Body of pancreas (tissue), 4 donors: ENCODE measurements at places on chromosomes 12 and 14. TPM values are rescaled to one million over a fixed set of nuclear protein-coding genes. Genes with fewer than 3 reads are reported as not detected.
A peak's percentile ranks its signal among the peaks of the same experiment; 100 is the strongest.

- no peak for DNase-seq
- no peak overlapping the region for H3K27ac ChIP-seq
- no peak overlapping the region for H3K4me3 ChIP-seq
- peaks cover 9% of the 10 kb centered on the region for H3K4me1 ChIP-seq
Measured at GRCh38 chr14:77303417-77304156, 17.1 kb downstream of the POMT2 start.

DNA sequence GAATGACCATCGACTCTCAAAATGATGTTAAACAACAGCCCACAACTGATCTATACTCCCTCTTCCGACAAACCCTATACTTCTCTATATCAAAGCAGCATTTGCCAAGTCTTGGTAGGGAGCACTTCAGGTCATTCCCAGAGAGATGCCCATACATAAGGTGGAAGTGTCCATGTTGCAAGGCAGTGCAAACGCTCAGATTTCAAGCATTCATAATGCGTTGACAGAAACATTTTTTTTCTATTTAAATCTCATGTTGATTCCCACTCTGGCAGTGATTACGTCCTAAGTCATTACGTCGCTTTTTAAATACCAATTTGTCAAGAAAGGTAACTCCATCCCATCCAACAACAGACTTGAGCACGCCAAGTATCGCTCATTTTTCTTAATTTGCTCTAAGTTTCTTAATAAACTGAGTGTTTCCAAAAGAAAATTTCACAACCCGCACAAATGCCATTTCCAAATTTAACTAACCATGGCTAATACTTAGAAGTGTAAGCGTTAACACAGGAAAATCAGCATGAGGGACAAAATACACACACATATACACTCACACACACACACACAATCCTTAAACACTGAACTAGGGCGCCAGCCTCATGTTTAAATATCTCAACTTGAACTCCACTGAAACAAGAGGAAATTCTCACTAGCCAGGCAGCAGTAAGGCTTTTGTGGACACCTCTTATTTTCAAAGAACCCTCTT is 1.1 kb downstream of the GXYLT1 start:
- peak overlapping the region; percentile 86 for H3K4me3 ChIP-seq
- no peak for DNase-seq
- H3K27me3 ChIP-seq = no peaks in the 10 kb centered on the region
- H3K4me1 ChIP-seq = peaks cover 26% of the 10 kb centered on the region
- no peaks in the 10 kb centered on the region for H3K36me3 ChIP-seq
- peak overlapping the region; percentile 92 for H3K27ac ChIP-seq

GRCh38 chr12:85310025-85310424 is 30.0 kb downstream of the ALX1 start:
- H3K27me3 ChIP-seq = no peaks in the 10 kb centered on the region
- DNase-seq = no peak
- H3K36me3 ChIP-seq = no peaks in the 10 kb centered on the region
- no peak overlapping the region for H3K4me3 ChIP-seq
- H3K27ac ChIP-seq = no peak overlapping the region

- H3K4me1 ChIP-seq = no peaks in the 10 kb centered on the region
- H3K4me3 ChIP-seq = no peak overlapping the region
- no peaks in the 10 kb centered on the region for H3K27me3 ChIP-seq
- H3K27ac ChIP-seq = no peak overlapping the region
- no peak for DNase-seq
Measured at GRCh38 chr12:80857311-80857710, 80.4 kb downstream of the LIN7A start.

- peaks cover 12% of the 10 kb centered on the region for H3K4me1 ChIP-seq
- DNase-seq = peak; percentile 24
- peak overlapping the region; percentile 52 for H3K27ac ChIP-seq
- H3K4me3 ChIP-seq = no peak overlapping the region
Measured at GRCh38 chr12:24975425-24975824, 26.5 kb upstream of the BCAT1 start.

DNA sequence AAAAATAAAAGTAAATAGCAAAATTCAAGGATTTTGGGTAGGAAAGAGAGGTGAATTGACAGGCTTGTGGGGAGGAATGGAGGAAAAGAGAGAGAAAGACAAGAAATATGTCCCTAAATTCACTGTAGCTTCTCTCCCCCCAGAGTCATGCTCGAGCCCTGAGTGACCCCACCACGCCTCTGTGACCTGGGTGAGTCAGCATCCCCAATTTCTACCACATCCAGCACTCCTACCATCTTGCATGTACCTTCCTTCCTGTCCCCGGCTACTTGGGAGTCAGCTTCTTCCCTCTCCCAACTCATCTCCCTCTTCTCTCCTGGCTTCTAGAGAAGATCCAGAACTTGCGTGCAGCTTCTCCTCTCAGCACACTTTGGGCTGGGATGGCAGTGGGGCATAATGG is 9.8 kb downstream of the ZNF219 start:
- peaks cover 17% of the 10 kb centered on the region for H3K4me1 ChIP-seq
- H3K36me3 ChIP-seq = peaks cover 5% of the 10 kb centered on the region
- no peaks in the 10 kb centered on the region for H3K27me3 ChIP-seq
- H3K27ac ChIP-seq = no peak overlapping the region

GRCh38 chr12:17810399-17810798 is 279.6 kb downstream of the RERGL start:
- no peak for DNase-seq
- H3K4me3 ChIP-seq = no peak overlapping the region
- no peaks in the 10 kb centered on the region for H3K4me1 ChIP-seq
- no peaks in the 10 kb centered on the region for H3K36me3 ChIP-seq
- H3K27ac ChIP-seq = no peak overlapping the region

DNA sequence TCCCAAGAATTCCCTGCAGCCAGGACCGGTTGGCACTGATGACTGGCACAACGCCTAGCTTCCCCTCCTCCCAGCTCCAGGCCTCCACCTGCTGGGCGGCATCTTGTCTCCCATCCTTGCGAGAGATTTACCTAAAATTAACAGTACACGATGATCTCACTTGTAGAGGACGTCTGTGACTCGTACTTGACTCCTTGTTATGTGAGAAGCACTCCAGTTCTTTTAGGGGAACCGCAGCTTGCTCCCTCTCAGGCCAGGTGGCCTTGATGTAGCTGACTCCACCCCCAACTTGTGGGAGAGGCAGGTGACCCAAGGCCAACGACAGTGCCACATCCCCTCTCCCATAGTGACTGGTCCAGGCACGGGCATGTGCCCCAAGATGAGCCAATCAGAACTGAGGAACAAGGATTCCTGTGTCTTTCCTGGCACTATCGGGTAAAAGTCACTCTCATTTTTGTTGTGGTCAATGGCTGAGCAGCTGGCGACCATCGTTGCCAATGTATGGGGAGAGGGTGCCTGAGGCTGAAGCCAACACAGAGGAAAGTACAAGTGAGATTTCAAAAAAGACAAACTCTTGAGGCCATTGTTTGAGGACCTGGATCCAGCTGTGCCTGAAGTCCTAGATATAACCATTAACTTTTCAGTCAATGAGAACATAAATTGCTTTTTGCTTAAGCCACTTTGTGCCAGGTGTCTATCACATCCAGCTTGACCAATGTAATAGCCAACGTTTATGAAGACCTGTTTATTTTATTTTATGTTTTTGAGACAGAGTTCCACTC is 208.7 kb downstream of the RBM19 start:
- no peak overlapping the region for H3K4me3 ChIP-seq
- no peaks in the 10 kb centered on the region for H3K4me1 ChIP-seq
- no peak for DNase-seq

GRCh38 chr14:22544881-22545420 is 44.1 kb downstream of the DAD1 start:
- no peak overlapping the region for H3K27ac ChIP-seq
- H3K36me3 ChIP-seq = no peaks in the 10 kb centered on the region
- no peak overlapping the region for H3K4me3 ChIP-seq
- peaks cover 14% of the 10 kb centered on the region for H3K4me1 ChIP-seq
- no peak for DNase-seq

GRCh38 chr14:77275601-77276017 is 4.6 kb upstream of the NGB start:
- no peak for DNase-seq
- H3K27ac ChIP-seq = no peak overlapping the region
- no peaks in the 10 kb centered on the region for H3K27me3 ChIP-seq

DNA sequence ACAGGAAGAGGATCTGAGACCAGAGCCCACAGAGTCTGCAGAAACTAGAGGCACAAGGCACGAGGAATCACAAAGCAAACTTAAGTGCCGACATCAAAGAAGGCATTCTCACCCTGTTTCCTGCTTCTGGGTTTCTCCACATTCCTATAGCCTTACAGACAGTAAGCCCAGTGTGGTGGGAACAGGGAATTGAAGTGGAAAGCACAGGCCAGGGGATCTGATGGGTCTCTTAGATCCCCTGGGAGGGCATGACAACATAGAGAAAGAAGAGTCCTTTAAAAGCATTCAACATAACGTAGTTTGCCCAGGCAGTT is 75.6 kb upstream of the FRMD6 start:
- H3K27me3 ChIP-seq = no peaks in the 10 kb centered on the region
- no peak overlapping the region for H3K27ac ChIP-seq

- no peak for DNase-seq
- no peaks in the 10 kb centered on the region for H3K36me3 ChIP-seq
- H3K4me1 ChIP-seq = no peaks in the 10 kb centered on the region
- no peaks in the 10 kb centered on the region for H3K27me3 ChIP-seq
- H3K4me3 ChIP-seq = no peak overlapping the region
- no peak overlapping the region for H3K27ac ChIP-seq
Measured at GRCh38 chr14:56524971-56525677, 54.5 kb upstream of the TMEM260 start.

DNA sequence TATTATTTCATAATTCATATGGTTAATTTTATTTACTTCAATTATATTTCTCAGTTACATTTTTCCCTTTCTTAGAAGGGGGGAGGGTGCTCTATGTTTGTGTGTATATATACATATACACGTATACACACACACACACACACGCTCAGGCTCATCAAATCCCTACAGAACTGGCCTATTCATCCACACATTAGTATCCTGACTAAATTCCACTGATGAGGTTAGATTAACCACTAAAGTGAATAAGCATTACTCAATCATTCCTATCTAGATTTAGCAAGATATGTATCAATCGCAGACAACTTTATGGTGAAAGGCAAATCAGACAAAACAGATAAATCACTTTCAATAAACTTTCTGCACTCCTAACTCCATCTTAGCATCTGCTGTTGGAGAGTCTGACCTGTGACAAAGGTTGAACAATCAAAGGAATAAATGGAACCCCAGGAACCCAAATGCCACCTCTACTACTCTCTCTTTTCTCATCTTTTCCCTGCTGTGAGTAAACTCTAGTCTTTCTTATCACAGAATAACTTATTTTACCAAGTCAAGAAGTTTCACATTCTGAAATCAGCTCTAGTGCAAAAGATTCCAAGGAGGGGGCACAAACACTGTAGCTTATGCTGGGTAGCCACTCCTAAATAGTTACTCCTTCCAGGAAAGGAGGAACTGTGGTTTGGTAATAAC is 67.6 kb downstream of the RALGAPA1 start:
- no peaks in the 10 kb centered on the region for H3K27me3 ChIP-seq
- DNase-seq = no peak
- no peaks in the 10 kb centered on the region for H3K4me1 ChIP-seq
- no peak overlapping the region for H3K27ac ChIP-seq
- peaks cover 4% of the 10 kb centered on the region for H3K36me3 ChIP-seq

GRCh38 chr14:50530358-50530757 is 2.0 kb downstream of the MAP4K5 start:
- DNase-seq = no peak
- no peaks in the 10 kb centered on the region for H3K27me3 ChIP-seq
- no peak overlapping the region for H3K4me3 ChIP-seq
- H3K4me1 ChIP-seq = peaks cover 36% of the 10 kb centered on the region
- H3K27ac ChIP-seq = no peak overlapping the region

DNA sequence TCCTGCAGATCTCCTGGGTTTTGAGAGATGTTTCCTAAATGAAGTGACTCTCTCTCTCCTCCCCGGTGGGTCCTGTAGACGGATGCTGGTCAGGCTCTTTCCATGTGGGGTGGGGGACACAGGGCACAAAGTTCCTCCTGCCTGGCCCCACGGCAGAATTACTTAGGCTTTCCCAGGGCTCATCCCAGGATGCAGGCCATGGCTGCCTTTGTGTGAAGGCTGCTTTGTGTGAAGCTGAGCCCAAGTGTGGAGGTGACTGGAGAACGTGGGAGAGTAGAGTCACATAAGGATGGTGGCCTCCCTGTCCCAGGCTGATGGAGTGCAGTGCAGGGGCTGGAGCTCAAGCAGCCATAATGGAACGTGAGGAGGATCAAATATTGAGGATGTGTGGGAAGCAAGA is 200.2 kb downstream of the ADGRD1 start:
- H3K4me3 ChIP-seq = no peak overlapping the region
- no peaks in the 10 kb centered on the region for H3K4me1 ChIP-seq
- H3K27ac ChIP-seq = no peak overlapping the region
- no peaks in the 10 kb centered on the region for H3K27me3 ChIP-seq

- H3K27me3 ChIP-seq = no peaks in the 10 kb centered on the region
- H3K4me1 ChIP-seq = no peaks in the 10 kb centered on the region
Measured at GRCh38 chr12:79063258-79063657, 198.7 kb downstream of the SYT1 start.

- H3K4me1 ChIP-seq = peaks cover 33% of the 10 kb centered on the region
- no peaks in the 10 kb centered on the region for H3K27me3 ChIP-seq
- no peak overlapping the region for H3K27ac ChIP-seq
- no peak for DNase-seq
Measured at GRCh38 chr12:104459368-104459909, 2.7 kb downstream of the CHST11 start.

- DNase-seq = no peak
- peaks cover 3% of the 10 kb centered on the region for H3K27me3 ChIP-seq
- peaks cover 13% of the 10 kb centered on the region for H3K4me1 ChIP-seq
- no peak overlapping the region for H3K27ac ChIP-seq
Measured at GRCh38 chr12:71551529-71551928, 111.9 kb downstream of the LGR5 start.

GRCh38 chr14:75361751-75362433 is 65.9 kb upstream of the JDP2 start:
- H3K4me3 ChIP-seq = no peak overlapping the region
- DNase-seq = no peak

GRCh38 chr12:95178136-95178535 is 39.1 kb downstream of the FGD6 start:
- no peak overlapping the region for H3K27ac ChIP-seq
- no peaks in the 10 kb centered on the region for H3K36me3 ChIP-seq
- no peak for DNase-seq
- H3K27me3 ChIP-seq = no peaks in the 10 kb centered on the region
- H3K4me1 ChIP-seq = peaks cover 12% of the 10 kb centered on the region
- no peak overlapping the region for H3K4me3 ChIP-seq

GRCh38 chr14:74638066-74638465 is 26.0 kb upstream of the LTBP2 start:
- no peaks in the 10 kb centered on the region for H3K27me3 ChIP-seq
- no peak overlapping the region for H3K4me3 ChIP-seq
- H3K4me1 ChIP-seq = peaks cover 4% of the 10 kb centered on the region

The NABP2 gene
- 11.9 TPM for total RNA-seq

The PTGER2 gene
- total RNA-seq = not detected

The SLC6A15 gene
- not detected for total RNA-seq

The MUCL1 gene
- total RNA-seq = not detected

The LBHD2 gene
- not detected for total RNA-seq

The OR6C75 gene
- not detected for total RNA-seq

The LGR5 gene
- not detected for total RNA-seq

The OTOGL gene
- total RNA-seq = 0.33 TPM

The CCDC177 gene
- not detected for total RNA-seq

The KLRF1 gene
- total RNA-seq = not detected
